ENCODE measurements at places on chromosomes 7 and 10. TPM values are rescaled to one million over a fixed set of nuclear protein-coding genes. Genes with fewer than 3 reads are reported as not detected.

Gene MYO3A
- 0.42 TPM for total RNA-seq

Gene NKX2-3
- total RNA-seq, result not detected

Gene AKR1C4
- total RNA-seq, result not detected

Gene SEMA3E
- 1.9 TPM for total RNA-seq

Gene GIMAP8
- total RNA-seq, result 12.9 TPM

Gene UBE2H
- total RNA-seq, result 138 TPM

Gene TMEM236
- 1.0 TPM for total RNA-seq

Gene RAMP3
- 45.5 TPM for total RNA-seq

Data from posterior vena cava (tissue), 2 donors.